Stimulated activated CD4-positive, alpha-beta T cell treated with anti-CD3 and anti-CD28 coated beads, Interleukin-4, amount 100 ng/mL, for 1 hour (primary cell): ENCODE measurements at places on chromosomes 6 and 20.

GRCh38 chr6:7135755-7136154 lies 28.0 kb downstream of the RREB1 start:
- no peak for DNase-seq

DNA sequence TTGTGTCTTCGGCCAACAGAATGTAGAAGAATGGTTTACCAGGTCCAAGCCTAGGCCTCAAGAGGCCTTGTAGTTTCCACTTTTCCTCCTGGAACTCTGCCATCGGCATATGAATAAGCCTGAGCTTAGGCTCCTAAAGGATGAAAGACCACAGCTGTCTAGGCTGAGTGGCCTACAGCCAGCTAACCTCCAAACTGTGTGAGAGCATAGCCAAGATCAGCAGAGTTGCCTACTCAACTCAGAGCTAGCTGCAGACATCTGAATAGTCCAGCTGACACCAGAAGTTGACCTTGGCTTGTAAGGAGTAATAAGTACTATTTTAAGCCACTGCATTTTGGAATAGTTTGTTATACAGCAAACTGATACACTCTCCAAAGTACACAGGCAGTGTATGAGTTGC lies 52.6 kb upstream of the SMIM29 start:
- DNase-seq = no peak

GRCh38 chr20:21981179-21981578 lies 275.7 kb downstream of the PAX1 start:
- DNase-seq = no peak

GRCh38 chr20:37395921-37396415 lies 50.0 kb downstream of the SRC start:
- no peak for DNase-seq

GRCh38 chr6:148999929-149000468 lies 253.2 kb downstream of the UST start:
- no peak for DNase-seq

DNA sequence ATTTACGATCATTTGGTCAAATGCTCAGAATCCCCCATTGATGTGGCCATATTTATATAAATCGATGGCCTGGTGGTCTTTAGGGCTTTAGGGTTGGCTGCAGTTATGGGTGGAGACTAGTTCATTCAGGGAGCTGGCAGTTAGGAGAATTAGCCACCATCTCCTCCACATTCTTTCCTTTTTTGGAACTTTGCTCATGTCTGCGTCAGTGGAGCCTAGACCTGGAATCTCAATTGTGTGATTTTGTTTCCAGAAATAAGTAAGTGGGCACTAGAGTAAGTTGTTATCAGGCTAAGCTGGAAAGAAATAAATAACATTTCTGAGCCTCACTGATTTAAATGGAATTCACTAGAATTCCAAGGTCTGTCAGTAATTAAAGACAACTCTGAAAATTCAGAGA lies 29.0 kb upstream of the ELOVL5 start:
- no peak for DNase-seq

DNA sequence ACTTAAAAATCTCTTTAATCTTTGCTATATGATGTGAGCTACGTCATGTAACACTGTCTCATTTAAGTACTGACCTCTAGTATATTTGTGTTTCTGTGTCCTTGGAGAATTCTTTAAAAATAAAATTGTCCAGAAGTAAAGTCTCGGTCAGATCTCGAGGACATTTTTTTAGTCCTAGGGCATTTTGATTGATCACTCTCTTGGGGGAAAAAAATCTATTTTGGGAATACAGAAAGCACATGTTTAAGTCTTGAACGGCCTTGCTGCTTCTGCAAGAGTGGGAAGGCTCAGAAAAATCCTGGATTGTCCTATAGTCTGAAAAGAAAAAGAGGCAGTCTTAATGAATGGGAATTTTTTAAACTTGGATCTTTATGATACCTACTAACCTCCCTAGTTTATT lies 234.3 kb downstream of the UTRN start:
- no peak for DNase-seq

GRCh38 chr6:139019722-139020121 lies 8.8 kb upstream of the ABRACL start:
- DNase-seq = no peak

DNA sequence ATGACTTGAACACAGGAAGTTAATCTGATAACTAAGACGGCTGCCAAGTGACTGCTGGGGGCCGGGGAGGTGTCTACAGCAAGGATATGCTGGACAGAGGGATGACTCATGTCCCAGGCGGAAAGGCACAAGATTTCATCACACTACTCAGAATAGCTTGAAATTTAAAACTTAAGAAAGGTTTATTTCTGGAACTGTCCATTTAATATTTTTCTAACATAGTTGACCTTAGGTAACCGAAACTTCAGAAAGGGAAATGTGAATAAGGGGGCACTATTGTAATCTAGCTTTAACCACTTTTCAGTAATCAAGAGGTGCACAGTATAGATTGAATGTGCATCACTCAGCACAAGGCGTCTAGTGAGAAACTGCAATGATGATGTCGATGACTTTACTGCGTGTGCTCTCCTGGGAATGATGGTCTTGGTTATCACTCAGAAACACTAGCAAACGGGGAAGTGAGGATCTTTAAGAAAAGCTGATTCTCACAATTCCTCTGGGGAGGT lies 171.5 kb downstream of the QKI start:
- DNase-seq = no peak
